ENCODE measurements at places on chromosomes 16 and 17.

DNA sequence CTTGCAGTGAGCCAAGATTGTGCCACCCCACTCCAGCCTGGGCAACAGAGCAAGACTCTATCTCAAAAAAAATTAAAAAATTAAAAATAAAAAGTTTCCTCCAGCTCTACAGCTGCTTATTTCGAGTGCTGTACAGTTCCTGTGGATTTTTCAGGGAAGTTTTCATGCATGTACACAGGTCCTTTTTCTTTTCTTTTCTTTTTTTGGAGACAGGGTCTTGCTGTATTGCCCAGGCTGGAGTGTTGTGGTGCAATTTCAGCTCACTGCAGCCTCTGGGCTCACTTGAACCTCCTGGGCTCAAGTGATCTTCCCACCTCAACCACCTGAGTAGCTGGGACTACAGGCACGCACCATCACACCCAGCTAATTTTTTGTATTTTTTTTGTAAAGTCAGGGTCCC is 15.9 kb downstream of the EEF2K start:
- DNase-seq, result no peak

- no peak for DNase-seq
Measured at GRCh38 chr16:23676924-23677480, 1.7 kb upstream of the PLK1 start.

GRCh38 chr16:57358527-57359095 is at the start of gene CCL22:
TSS of gene CCL22 (plus strand) at chr16:57358783. CDS start at chr16:57358817, 34 bp downstream.
- DNase-seq, result no peak

DNA sequence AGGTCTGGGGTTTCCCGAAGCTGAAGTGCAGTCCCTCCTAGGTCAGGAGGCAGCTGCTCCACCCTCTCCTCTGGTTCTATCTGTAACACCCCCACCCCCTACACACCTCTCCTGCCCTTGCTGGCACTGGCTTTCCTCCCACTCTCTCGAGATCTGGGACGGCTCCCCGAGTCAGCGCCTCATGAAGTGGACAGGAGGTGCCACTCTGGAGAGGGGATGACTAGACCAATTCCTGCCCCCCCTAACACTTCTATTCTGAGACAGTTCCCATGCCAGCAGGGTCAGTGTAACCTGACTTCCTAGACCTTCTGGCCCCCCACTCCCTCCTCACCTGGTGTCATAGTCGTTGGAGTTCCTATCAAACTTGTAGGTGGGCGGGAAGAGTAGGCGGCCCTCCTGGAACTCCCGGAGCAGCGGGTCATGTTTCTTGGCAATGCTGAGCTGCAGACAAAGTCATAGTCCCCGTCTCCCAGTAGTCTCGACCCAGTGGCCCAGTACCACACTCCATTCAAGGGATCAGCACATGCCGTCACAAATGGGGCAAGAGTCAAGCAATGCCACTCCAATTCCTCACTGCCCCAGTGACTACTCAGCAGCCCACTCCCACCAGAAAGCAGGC is 9.7 kb downstream of the INPP5K start:
- DNase-seq, result no peak

DNA sequence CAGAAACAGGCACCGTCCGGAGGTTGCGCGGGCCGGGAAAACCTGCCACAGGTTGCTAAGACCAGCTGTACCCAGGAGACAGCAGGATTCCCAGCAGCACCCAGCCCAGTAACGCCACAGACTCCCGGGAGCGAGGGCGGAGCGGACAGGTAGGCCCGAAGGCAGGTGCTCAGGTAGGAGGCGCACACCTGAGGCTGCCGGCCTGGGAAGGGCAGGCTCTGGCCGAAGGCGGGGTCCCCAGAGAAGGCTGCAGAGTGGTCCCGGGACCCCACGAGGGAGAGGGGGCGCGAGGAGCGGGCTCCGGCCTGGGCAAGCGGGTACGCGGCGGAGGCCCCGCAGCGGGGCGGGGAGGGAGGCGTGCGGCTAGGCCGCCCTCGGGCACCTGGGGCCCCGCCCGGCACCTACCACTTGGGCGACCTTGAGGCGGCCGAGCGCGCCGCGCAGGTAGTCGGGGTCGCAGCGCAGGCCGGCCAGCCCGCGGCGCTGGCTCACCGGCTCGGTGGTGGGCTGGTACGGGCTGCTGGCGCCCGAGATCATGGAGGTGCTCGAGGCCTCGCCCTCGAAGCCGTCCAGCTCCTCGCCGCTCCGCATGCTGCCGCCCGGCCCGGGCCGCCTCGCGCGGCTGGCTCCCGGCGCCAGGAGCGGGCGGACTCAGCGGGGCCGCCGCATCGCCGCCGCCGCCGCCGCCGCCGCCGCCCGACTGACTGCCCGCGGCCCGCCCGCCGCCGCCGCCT is 441 bp downstream of the CMTM4 start:
- DNase-seq, result no peak

- DNase-seq, result no peak
Measured at GRCh38 chr16:88901718-88902337, 35.4 kb upstream of the PABPN1L start.

DNA sequence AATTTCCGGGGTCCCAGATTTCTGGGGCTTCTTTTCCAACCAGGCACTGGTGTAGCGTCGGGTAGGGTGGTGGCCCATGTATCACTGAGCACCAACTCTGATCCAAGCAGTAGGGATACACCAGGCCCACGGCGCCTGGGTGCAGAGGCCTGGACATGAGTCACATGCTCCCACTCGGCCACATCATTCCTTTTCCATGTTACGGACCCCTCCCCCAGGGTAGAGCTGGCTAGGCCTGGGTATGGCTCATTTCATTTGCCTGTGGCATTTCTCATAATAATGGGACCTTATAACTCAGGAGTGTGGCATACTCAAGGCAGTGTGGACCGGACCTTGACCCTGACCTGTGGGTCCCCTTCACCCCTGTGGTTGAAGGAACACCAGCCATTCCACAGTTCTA is 18.0 kb upstream of the NDRG4 start:
- no peak for DNase-seq

GRCh38 chr16:27723711-27724481 is 174.0 kb downstream of the KATNIP start:
- no peak for DNase-seq

- DNase-seq, result no peak
Measured at GRCh38 chr17:81202318-81202717, 20.4 kb downstream of the CEP131 start.

Data from CD4-positive, alpha-beta T cell treated with Interleukin-6 at 100 ng/mL for 8 hours (primary cell).